ENCODE measurements at places on chromosomes 6 and 20.

- DNase-seq: no peak
These were observed 159.4 kb downstream of the FAXC start for GRCh38 chr6:99189823-99190721.

GRCh38 chr6:34855463-34855862 is 32.4 kb downstream of the TAF11 start:
- no peak for DNase-seq

- no peak for DNase-seq
These were observed 44.7 kb upstream of the GRIK2 start for GRCh38 chr6:101348816-101349215.

GRCh38 chr20:10496465-10496864 is 61.4 kb downstream of the SLX4IP start:
- DNase-seq: no peak

DNA sequence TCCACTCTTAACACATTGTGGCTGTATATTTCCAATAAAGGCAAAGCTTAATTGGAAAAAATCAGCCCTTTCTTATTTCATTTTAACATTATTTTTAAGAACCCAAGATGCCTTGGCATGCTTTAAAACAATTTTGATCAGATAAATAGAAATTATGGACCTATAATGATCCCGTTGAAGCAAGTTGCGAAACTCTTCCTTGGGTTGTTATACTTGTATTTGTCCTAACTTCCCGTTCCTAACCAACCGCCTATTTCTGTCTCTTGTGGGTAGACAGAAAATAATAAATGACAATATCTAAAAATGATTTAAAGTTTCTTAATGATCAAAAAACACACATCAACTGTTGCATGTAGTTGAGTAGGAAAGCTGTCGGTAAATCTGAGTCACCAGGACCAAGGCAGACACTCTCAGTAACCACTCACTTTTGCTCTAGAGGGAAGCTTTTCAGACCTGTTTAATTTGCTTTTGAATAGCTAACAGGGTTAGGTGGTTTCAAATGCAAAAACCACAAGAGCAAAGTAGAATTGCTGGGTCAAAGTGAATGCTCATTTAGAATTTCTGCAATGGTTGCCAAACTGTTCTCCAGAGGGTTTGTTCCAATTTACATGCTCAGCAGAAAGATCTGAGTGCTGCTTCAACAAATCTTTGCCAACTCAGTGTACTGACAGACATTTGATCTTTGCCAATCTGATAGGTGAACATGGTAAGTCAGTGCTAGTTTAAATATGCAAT is 34.2 kb upstream of the KCNK5 start:
- DNase-seq: no peak

- DNase-seq: no peak
These were observed 523.1 kb downstream of the CD83 start for GRCh38 chr6:14640631-14641030.
